ENCODE measurements at places on chromosomes 7 and 10.
A peak's percentile ranks its signal among the peaks of the same experiment; 100 is the strongest.

DNA sequence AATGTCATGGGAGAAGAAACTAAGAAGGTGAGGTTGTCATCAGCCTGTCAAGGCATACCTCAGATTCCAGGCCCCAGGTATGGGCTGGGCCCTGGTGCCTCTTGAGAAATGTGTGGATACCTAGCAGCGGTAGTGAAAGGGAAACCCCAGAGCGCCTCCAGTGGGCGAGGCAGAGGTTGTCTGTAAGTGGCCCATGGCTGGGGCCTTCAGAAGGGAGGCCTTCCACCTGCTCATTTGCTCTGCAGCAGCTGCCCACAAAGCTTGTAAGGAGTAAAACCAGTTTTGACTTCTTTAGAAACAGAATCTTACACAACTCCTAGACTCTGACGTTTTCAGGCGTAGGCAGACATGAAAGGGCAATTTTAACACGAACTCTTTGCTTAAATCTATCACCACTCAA lies 509.9 kb downstream of the PARD3 start:
- DNase-seq = no peak

- no peak for DNase-seq
Observed at GRCh38 chr7:157584420-157584819, 247.6 kb downstream of the DNAJB6 start.

DNA sequence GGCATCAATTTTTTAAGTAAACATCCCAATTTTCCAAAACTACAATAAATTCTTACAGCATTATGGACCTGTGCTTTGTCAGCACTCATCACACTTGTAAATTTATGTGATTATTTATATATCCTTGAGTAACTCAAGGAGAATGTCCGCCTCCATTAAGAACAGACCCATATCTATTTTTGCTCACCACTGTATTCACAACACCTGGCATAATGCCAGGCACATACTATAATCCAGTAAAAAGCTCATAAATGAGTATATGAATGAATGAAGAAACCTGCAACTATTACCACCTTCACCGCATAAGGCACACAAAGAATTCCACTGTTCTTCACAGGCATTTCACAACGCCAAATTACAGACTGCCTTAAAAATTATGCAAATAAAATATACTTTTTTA lies 46.9 kb downstream of the MINDY3 start:
- DNase-seq = peak; percentile 22

DNA sequence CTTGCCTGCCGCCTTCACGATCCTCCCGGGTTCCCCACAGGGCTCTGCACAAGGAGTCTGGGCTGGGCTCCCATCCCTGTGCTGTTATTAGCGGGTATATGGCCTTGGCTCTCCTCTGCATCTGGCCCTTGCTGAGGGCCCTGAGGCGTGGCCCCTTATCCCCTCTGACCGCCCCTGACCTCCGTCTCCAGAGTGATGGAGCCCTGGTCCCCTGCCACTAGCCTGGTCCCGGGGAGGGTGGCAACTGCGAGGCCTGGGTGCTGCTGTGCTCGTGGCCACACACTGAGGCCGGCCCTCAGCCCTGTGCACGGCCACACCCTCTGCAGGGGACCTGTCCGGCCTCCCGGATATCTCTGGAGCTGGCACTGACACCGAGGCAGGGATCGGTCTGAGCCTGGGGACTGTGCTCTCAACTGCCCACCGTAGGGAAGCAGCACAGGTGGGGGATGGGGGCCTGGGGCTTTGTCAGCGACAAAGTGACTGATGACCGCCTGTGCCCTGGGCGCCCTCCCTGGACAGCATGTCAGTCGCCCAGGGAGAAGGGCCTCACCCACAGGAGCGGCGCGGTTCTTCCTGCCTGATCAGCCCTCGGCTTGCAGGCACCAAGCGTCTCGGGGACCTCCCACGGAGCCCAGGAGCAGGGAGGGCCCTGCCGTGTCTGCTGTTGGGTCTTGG lies 72.4 kb downstream of the NKX6-2 start:
- DNase-seq = no peak

GRCh38 chr7:150388709-150389531 lies 9.8 kb downstream of the ZNF775 start:
- DNase-seq = peak; percentile 70

- DNase-seq = no peak
Observed at GRCh38 chr7:123652406-123652805, 3.3 kb upstream of the LMOD2 start.

DNA sequence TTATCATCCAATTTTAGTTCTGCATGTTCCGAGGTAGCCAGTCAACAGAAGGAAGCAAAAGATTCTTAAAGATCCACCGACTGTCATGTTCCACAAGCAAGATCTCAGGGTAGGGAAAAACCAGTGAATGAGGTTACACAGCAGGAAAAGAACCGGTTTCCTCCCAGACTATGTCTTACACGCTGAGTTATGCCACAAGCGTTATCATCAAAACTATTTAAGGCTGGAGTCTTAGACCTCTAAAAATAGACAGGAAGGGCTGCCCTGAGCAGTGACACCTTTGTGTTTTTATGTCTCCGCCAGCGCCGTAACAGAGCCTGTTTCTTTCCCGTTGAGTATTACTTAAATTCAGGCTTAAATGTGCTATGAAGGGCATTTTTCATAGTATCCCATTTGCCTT lies 48.3 kb downstream of the PROSER2 start:
- DNase-seq = peak; percentile 18

GRCh38 chr10:103653581-103654037 lies 160.1 kb downstream of the NEURL1 start:
- no peak for DNase-seq

DNA sequence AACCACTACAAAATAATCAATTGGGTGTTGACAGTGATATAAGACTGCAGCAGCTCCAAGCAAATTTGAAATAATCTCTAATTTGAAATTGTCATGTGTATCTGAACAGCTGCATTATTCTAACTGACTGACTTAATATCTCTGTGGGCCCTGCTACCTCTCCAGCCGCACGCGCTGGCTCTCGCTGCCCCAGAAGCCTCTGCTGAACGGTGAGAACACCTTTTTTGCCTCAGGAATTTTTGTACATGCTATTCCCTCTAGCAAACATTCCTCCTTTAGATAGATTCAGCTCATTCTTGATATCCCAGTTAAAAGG lies 155.9 kb upstream of the MDFIC start:
- no peak for DNase-seq

DNA sequence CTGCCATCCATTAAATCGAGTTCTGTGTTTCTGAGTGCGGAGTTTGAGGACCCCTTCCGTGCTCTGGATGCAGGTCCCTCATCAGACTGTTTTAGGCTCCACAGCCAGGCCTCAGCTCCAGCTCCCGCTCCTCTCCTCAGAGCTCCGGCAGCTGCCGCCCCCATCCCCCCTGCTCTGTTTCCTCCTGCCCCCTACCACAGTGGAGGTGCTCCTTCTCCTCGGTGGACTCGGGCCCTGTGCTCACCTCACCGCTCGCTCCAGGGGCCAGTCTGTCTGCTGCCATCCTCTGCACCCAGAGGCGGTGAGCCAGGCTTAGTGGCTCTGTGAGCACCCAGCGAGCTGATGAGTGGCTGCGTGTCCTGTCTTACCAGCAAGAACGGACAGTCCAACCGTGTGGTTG lies 21.4 kb upstream of the PRKAR1B start:
- no peak for DNase-seq

DNA sequence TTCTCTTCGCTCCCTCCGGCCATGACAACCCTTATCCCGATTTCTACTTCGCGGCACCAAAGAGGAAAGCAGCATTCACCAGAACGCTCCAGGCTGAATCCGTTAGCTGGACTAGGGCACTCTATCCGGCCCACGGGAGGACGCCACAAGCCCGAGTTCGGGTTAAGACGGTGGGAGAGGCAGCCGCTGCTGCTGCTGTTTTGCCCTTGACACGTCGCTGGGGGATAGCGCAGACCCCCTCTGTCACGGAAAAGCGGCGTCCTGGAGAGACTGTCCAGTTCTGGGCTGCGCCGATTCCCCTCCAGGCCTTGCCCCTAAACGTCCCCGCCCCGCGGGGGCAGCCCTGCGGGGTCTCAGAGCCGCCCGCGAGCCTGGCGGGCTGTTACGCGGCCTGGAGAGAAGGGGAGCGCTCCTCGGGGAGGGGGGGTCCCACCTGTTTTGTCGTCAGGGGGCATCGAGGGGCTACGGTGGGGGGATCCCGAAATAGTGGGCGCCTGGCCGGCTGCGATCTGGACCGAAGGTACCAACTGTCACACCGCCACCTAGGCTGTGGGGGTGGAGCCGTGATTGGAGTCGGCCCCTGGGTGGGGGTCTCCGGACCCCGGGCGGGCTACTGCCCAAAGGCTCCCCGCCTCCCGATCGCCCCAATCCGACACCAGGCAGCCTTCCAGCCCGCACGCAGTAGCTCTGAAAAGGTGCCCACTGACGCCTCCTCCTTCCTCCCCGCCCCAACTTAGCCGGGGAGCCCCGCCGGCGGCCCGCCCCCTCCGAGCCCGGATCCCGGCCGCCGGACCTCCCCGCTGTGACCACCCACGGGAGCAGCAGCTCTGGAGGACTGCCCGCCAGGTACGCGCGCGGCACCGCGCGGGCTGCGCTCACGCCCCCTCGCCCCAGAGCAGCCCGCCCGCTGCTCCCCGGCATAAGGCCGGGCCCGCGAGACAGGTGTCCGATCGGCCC lies 772 bp downstream of the SGMS1 start:
- no peak for DNase-seq

GRCh38 chr7:130845581-130846085 lies 111.6 kb upstream of the KLF14 start:
- peak; percentile 84 for DNase-seq

DNA sequence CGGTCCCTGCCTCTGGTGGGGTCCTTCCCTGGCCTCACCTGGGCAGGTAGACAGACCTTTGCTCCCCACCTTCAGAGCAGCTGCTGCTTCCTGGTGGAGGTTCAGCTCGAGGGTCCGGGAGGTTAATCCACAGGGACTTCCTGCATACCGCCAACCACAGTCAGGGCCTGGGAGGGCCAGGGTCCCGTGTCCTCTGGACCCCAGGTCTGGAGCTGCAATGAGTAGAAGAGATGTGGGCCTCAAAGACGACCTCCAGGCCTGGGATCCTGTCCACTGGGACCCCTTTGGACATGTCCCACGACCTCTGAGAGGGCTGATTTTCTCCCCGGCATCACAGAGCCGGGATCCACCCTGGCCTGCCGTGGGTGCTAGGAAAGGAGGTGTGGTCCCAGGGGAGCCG lies 223.3 kb upstream of the TCERG1L start:
- DNase-seq = no peak

DNA sequence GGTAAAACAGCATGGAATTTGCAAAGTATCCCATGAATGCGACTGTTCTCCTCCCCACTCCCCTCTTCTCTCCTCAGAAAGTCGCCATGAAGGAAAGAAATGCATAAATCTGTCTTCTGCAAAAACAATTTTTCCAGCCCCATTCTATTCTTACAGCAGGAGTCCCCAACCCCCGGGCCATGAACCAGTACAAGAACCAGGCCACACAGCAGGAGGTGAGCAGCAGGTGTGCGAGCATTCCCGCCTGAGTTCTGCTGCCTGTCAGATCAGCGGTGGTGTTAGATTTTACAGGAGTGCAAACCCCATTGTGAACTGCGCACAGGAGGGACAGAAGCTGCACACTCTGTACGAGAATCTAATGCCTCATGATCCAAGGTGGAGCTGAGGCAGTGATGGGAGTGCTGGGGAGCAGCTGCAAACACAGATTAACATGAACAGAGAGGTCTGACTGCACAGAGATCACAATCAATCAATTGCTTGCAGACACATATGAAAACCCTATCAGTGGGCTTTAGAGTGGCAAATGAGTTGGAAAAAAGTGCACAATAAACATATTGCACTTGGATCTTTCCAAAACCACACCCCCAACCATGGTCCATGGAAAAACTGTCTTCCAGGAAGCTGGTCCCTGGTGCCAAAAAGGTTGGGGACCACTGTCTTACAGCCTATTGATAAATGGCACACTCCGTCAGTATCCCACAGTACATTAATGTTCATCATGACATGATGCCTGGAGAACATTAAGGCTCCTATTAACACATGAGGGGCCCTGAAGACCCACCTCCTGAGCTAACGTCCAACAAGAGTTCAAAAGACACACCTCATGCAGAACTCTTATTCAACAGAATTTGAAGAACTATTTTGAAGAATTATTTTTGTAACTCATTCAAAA lies 205.0 kb downstream of the PTPRN2 start:
- no peak for DNase-seq

DNA sequence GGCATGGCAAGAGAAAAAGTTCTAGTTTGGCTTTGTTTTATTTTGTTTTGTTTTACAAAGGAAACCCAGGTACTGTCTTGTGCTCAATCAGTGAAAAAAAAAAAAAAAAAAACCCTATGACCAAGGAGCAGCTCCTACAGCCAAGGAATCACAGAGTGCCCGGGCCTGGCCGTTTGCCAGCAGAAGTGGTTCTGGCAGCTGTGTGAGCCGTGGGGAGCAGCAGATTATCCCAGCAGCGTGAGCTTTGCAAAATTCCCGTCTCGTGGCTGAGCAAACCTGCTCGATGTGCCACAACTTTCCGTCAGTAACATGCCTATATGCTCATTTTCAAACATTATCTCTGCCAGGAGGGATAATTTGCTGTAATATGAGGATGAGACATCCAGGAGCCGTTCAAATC lies 293.7 kb downstream of the POU6F2 start:
- peak; percentile 7 for DNase-seq

DNA sequence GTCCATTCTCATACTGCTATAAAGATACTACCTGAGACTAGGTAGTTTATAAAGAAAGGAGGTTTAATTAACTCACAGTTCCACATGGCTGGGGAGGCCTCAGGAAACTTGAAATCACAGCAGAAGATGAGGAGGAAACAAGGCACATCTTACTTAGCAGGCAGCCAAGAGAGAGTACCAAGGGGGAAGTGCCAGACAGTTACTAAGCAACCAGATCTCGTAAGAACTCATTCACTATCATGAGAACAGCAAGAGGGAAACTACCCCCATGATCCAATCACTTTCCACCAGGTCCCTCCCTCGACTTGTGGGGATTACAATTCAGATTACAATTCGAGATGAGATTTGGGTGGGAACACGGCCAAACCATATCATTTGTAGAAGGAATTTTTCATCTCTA lies 36.3 kb downstream of the NHLRC2 start:
- no peak for DNase-seq

GRCh38 chr7:50502001-50502684 lies 52.0 kb upstream of the FIGNL1 start:
- peak; percentile 95 for DNase-seq

DNA sequence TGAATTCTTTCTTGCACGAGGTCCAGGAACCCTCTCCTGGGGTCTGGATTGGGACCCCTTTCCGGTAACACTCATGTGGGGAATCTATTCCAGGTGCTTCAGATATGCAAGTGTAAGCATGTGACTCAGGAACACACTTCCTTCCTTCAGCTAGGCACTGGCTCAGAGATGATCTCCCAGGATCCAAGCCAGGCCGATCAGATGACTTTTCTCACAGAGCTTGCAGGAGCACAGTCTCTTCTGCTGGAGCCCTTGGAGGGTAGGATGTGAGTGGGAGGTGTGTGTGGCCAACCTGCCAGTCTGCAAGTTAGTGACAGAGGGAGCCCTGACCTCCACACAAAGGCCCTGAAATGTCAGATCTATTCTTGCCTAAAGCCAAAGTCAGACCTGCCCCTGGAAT lies 108.3 kb downstream of the CPXM2 start:
- no peak for DNase-seq

All from astrocyte of the spinal cord (primary cell).